ENCODE measurements at places on chromosomes 6 and 20.

GRCh38 chr6:56689663-56690062 is 47.0 kb upstream of the DST start:
- DNase-seq = no peak

- DNase-seq = peak; percentile 52
These were observed 16.9 kb upstream of the PTCRA start for GRCh38 chr6:42898891-42899361.

DNA sequence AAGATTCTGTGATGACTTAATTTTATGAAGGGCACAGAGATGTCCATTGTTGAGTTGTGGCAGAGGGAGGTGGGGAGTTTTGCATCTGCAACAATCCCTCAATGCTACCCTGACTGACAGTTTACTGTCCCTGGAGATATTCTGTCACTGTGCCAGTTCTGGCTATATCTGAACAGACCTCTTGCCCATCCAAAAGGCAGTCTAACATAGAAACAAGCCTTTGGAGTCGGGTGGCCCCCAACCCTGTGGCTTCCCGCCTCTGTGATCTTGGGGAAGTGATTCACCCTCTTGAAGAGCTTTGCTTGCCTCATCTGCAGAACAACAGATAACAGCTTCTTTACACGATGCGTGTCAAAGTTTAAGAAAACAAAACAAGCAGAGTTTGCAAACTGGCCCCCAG is 3.8 kb upstream of the E2F1 start:
- no peak for DNase-seq

GRCh38 chr6:24458941-24459340 is 30.4 kb downstream of the GPLD1 start:
- DNase-seq = no peak

DNA sequence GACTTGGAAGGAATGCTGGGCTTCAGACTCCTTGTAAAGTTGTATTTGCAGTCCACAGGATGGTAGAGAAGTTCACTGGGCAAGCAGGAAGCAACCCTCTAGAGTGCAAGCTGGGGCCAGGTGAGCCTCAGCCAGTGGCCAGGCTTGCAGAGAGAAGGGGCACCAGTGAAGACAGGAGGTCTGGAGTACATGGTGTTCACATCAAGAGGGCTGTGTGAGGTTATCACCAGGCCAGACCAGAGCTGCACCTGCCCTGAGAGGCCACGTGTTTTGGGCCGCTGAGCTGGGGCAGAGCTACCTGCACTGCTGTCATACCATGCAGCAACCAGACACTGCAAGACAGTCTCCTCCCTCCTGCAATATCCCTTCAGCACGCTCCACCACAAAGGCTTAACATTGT is 79.0 kb downstream of the SH3BGRL2 start:
- no peak for DNase-seq

DNA sequence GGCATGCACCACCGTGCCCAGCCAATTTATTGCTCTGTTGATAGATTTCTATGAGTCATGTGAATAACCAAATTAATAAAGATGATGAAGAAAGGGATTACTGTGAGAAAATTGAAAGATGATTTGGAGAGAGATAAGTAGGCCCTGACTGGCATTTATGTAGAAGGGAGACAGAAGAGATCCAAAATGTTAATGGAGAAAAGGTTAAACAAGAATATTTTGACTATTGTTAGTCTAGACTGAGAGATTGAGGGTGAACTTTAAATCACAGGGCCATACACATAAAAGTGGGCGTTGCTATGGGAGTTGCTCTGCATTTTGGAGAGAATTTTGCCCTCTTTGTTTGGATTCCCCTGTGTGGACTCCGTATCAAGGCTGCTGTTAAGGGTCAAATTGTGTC is 68.9 kb upstream of the SCAF8 start:
- no peak for DNase-seq

- no peak for DNase-seq
These were observed 354.1 kb upstream of the ARID1B start for GRCh38 chr6:156423075-156423474.

DNA sequence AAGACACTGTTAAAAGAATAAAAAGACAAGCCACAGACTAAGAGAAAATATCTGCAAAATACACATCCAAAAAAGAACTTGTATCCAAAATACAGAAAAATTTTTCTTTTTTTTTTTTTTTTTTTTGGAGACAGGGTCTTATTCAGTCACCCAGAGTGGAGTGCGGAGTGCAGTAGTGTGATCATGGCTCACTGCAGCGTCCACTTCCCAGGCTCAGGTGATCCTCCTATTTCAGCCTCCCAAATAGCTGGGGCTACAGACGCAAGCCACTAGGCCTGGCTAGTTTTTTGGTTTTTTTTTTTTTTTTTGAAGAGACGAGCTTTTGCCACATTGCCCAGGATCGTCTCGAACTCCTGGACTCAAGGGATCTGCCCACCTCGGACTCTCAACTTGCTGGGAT is 3.1 kb downstream of the ZUP1 start:
- DNase-seq = no peak

- DNase-seq = no peak
These were observed 806 bp downstream of the LEMD2 start for GRCh38 chr6:33787954-33788693.

DNA sequence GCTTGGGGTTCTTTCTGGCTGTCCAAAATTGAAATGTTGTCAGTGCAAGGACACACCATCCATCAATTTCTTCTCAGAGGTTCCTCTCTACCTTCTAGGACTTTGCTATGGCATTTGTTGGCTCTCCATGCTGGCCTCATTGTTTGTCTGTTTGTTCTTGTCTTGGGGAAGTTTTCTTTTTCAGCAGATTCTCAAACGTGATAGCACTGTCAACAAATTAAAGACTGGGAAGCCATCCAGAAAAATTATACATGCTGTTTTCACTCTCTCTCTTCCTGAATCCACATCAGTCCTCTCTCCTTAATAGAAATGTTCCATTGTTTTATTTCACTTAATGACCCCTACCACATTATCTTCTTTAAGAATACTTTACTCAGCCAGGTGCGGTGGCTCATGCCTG is 130.4 kb downstream of the PCSK2 start:
- DNase-seq = no peak

DNA sequence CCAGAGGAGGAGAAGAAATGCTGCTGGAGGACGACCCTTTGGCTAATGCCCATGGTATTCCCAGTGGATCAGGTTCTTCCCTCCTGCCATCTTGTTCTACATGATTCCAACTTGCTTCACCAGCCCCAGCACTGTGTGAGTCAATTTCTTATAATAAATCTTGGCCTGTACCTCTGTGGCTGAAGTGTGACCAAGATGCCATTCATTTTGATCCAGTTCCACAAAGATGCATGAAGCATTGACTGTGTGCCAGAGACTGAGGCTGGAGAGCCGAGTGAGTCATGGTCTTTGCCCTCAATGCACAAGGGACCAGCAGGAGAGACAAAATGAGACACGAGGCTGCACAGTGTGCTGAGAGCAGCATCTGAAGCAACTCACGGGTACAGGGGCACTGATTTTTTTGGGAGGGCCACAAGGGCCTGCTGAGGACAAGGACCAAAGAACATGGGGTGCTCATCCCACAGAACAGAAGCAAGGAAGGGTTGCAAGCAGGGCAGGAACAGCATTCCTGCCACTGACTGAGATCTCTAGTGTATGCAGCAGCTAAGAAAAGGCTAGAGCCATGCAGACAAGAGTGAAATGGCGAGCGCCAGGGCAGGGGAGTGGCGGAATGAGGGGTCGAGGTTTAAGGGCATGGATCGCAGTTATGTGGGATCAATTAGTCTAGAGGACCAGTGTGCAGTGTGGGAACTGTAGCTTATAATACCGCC is 207.0 kb downstream of the THBS2 start:
- DNase-seq = no peak

All from NCI-H2171 (cell line).